Neural crest cell (in vitro differentiated cells): ENCODE measurements at places on chromosomes 5 and 9.
A peak's percentile ranks its signal among the peaks of the same experiment; 100 is the strongest.

- no peak for DNase-seq
Measured at GRCh38 chr9:131657940-131658339, 81.9 kb downstream of the RAPGEF1 start.

- DNase-seq: no peak
Measured at GRCh38 chr5:12488161-12488560, 583.9 kb upstream of the CTNND2 start.

DNA sequence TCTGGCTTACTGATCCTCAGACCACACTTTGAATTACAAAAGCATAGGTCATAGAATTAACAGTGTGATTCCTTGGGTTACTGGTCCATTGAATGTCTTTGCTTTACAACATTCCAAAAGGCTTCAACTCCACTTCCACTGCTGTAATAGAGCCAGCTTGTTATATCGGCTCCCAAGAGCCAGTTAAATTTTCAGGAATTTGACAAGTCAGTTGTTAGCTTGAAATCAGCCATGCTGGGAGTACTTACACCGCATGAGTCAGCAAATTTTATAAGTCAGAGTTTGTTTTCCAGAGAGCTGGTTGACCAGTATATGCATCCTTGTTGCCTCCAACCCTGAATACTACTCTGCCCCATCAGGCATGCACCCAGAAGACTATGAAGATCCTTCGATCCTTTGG, 73.1 kb downstream of the FOXB2 start:
- no peak for DNase-seq

DNA sequence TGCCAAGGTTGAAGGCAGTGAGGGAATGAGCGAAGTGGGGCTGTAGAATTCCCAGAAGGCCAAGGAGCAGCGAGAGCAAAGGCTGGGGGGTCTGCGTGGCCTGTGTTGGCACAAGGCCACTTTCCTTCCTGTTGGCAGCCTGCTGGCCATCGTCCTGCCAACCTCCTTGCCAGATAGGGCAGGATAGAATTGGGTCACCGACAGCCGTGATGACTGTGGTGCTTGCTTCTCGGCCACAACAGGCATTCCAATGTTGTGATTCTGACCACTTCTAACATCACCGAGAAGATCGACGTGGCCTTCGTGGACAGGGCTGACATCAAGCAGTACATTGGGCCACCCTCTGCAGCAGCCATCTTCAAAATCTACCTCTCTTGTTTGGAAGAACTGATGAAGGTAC, 18.9 kb downstream of the TRIP13 start:
- no peak for DNase-seq

DNA sequence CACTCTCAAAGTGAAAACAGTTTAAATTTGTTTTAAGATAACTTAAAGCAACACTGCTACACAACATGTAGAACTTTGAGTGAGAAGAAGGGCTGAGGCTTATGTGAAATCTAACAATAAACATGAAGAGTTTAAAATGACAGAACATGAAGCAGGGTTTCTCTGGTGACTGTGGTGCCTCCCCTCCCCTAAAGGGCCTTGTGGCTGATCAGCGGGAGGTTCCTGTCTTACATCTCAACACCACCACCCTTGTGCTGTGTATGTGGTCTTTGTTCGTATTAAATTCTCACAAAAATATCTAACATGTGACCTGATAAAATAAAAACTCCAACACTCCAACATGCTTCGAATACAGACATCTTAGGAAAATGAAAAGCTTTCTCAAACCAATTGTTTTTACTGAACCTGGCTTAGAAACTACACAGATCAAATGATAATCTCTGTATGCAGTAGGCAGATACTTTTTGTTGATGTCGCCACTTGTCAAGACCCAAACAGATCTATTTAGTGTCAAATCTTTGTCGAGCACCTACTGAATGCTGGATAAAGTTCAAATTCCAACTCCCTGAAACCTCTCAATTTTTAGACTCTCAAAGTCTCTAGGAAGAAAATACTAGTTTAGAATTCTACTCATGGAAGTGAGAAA, 9.9 kb upstream of the IQGAP2 start:
- no peak for DNase-seq

DNA sequence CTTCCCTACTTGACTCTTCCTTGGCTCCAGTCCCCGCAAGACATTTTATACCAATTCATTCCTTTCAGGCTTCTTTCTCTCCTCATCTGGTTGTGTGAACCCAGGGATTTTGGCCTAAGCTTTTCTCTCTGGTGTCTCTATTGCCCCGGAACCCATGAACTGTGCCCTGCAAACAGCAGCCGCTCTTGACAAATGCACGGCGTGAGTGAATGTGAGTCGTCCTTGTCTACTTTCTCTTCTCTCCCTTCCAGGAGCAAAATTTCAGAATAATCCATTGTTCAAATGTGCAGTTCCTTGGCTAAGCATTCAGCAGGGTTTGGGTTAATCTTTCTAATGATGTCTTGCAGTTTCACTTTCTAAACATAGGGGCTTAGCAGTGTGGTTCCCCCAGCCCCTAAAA, 250.4 kb upstream of the IRX4 start:
- DNase-seq: no peak

DNA sequence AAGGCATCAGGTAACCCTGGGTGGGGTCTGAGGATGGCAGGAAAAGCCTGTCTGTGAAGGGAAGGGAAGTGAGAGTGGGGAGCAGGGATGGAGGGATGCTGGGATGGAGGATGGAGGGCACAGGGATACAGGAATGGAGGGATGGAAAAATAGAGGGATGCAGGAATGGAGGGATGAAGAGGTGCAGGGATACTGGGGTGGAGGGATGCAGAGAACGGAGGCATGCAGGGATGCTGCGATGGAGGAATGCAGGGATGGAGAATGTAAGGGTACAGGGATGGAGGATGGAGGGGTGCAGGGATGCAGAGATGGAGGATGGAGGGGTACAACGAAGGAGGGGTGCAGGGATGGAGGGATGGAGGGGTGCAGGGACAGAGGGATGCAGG, 9.1 kb downstream of the PTGES2 start:
- DNase-seq: no peak

DNA sequence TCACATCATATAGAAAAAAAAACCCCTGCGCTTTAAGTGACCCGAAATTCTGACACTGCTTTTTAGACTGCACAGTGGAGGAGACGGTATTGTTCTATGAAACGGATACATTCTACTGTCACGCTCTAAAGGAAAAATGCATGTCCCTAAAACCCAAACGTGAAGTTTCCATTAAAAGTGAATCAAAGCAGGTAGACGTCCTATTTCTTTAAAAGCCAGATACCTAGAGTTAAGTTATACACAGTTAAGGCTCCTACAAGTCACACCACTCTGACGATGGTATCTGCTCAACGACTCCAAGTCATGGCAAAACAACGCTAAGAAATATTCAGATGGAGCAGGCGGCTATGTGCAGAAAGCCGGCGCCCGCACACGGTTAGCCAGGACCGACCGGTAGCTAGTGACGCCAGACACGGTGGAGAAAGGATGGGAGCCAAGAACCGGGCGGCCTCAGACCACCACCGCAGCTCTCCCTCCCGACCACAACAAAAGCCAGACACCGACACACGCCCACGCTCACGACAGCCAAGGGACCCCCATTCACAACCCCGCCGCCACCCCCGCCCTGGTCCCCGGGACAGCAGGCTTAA, 734 bp downstream of the SKP1 start:
- peak; percentile 32 for DNase-seq

- DNase-seq: no peak
Measured at GRCh38 chr5:133259199-133259997, 207.6 kb downstream of the HSPA4 start.

DNA sequence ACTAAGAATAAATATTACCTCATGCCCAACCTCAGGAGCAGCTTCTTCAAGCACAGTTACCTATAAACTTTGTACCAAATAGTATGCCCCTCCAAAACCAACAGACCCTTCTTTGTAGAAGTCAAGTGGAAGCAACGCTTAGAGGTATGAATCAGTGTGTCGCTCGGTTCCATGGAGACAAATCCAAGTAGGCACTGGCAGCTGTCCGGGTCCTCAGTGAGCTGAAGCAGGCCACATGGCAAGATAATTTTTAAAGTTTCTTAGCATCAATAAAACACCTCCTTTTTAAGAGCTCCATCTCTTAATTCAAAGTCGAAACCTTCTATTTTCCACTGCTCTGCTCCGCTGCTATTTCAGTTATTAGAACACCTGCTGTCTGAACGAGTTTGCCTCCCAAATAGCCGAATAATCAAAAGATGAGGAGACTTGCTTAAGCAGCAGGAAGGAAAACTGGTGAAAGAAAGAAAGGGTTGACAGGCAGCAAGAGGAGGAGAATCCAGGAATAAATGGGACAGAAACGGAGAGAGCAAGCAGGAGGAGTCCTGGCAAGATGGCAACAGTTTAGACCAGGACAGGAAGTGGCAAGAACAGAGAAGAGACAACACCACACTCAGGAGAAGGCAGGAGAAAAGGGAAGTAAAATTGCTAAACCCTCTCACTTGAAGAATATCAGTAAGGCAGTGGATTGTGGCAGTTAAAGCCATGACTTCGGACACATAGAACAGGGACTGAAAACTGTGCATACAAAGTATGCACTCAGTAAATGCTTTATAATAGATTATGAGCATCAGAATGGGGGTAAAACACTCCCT, 65.0 kb downstream of the PPP2R2B start:
- DNase-seq: no peak
